ENCODE measurements at places on chromosomes 12 and 14.

DNA sequence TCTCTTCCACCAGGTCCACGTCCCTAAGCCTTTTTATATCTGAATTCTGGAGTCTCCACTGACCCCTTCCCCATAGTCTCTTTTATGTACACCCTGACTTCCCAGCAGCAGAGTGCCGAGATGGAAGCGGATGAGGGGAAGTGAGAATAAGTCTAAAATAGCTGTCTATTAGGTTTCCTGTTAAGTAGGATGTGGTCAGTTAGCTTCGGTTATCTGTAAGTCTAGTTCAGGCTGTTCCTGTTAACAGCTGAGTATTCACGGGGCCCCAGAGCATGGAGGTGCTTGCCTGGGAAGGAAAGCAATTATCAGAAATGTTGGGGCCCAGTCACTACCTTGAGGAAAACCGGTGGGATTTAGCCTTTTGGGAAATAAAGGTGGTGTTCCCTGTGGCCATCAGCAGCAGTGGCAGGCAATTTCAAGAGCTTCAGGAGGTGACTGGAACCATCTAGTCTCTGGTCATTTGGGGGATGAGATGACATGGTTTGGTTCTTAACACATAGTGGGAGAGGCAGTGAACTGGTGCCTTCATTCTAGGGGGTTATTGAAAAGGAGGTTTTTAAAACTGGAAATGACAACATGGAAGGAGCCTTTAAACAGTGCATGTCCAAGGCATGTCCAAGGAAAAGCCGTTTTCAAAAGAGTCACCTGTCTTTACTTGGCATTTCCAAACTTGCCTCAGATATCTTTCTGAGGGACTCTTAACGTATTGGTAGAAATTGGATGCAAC is 21.8 kb downstream of the CHST11 start:
- no peak for DNase-seq

GRCh38 chr14:81269100-81269978 is 48.6 kb upstream of the GTF2A1 start:
- DNase-seq: peak; percentile 70

GRCh38 chr12:77943466-77943865 is 112.8 kb downstream of the NAV3 start:
- no peak for DNase-seq

DNA sequence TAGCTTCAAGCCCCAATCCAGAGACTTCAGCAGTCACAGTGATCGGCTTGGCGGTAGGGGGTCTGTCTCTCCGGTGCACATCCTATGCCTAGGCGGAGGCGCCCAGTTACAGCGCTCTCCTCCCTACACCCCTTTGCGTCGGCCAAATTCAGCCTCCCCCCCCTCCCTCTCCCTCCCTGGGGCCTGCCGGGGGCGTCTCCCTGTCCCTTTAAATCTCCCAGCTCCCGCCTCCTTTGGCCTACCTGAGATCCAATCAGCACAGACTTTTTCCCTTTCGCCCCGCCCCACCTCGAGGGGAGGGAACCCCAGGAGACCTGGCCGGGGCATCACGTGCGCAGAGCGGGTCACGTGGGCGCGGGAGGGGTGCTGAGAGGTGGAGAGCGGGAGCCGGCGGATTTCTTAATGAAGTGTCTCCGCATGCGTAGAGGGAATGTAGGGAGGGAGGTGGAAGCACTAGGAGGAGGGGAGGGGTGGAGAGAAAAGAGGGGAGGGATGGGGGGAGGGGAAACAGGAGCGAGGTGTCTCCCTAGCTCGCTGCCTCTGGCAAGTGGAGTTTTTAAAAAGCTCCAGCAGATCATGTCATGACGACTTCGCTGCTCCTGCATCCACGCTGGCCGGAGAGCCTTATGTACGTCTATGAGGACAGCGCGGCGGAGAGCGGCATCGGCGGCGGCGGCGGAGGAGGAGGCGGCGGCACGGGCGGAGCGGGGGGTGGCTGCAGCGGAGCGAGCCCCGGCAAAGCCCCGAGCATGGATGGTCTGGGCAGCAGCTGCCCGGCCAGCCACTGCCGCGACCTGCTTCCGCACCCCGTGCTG is at the start of gene HOXC13:
Gene HOXC13, plus strand, starts transcription at position 506 of the 815 bp plus-strand sequence. Its CDS starts 76 bp downstream, at position 582.
- DNase-seq: peak; percentile 74

GRCh38 chr14:92497391-92497790 is 16.2 kb upstream of the RIN3 start:
- no peak for DNase-seq
